ENCODE measurements at places on chromosomes 1 and 21. TPM values are rescaled to one million over a fixed set of nuclear protein-coding genes. Genes with fewer than 3 reads are reported as not detected.

DNA sequence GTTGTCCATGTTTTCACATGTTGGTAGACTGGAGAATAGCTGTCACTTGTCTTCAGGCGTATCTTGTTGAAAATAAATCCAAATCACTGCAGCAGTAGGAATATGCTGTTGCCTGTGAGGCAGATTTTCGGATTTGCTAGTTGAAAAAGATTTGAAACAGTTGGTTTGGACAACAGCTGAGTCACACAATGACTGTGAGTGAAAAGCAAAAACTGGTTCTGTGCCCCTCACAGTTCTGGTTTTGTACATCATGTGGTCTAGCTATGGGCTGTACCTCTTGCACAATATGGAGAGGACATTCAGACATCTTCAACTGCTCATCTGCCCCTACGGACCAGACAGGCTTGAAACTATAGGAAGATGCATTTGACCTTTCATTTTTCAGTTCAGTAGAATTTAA lies 1.8 kb downstream of the ARF1 start:
- no peak for DNase-seq

- DNase-seq, result no peak
Observed at GRCh38 chr1:112265931-112266330, 130.1 kb upstream of the CTTNBP2NL start.

GRCh38 chr1:168042362-168042761 lies 94.4 kb downstream of the GPR161 start:
- no peak for DNase-seq

DNA sequence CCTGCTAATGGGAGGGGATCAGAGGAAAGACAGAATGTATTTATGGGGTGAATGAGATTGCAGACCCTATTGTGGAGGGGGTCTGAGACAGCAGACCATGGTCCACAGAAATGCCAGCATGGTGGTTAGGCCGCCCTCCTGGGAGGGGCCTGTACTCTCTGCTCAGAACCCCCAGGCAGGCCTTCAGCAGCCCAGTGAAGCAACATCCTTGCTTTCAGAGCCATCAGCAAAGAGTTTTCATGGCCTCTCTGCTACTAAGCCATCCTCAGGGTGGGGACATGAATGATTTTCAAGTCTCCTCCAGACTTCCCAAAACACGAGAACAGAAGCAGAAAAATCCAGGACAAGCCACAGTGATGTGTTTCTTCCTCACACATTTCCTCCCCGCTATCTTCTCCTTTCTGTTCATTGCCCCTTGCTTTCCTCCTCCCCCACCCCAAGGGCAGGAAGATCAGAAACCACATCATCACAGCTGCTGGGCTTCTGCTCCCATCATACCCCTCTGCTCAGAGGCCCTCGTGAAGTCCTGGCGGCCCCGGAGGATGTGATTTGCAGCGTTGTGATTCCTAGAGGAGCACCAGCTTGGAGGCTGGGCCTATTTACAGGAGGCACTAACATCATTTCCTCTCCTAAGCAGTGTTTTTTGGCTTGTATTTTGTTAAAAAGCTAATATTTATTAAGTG lies 48.0 kb downstream of the ABCA4 start:
- DNase-seq, result no peak

DNA sequence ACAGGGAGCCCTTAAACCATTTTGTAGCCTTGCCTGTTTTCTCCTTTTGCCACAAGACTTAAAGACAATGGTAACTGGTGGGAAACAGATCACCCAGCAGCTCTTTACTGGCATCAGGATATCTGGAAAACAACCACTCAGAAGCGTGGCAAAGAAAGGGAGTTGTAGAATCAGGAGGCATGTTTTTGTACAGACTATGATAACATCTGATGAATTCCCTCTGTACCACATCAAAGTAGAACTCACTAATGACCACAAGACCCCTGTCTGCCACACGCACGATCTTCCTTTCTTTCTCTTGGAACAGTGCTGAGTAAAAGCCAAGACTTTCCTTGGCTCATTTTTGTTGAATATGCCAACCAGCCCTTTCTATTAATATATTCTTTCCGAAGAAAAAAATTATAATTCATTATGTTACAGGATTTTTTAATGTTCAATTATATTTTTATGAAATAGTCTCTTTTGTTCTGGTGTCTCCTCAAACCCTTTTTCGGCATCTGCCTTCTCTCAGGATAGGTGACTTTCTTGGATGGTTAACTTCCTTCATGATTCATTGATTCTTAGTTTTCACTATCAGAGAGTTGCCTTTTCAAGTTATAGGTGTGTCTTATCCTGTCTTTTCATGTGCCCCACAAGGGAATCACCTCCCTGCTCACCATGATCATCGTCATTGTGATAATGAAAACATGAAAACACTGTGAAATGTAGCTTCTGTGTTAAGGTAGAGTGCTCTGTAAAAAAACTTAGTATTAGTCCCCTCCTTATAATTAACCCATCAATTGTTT lies 7.9 kb upstream of the PHGDH start:
- no peak for DNase-seq

DNA sequence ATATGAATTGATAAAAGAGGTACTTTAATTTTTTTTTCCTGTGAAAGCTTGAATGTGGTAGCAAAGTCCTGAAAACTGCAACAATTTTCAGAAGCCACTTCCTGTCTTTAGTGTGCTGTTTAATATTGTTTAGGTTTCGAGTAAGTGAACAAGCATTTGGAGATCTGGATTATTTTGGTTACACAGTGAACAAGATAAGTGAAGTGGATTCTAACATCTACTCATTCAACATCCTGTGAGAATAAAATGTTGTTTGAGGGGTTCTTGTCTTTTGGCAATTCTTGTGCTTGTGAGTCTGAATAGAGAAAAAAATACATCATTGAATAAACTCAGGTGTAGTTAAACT lies 35.2 kb upstream of the PLA2G4A start:
- no peak for DNase-seq

- no peak for DNase-seq
Observed at GRCh38 chr1:205714190-205714905, 34.0 kb upstream of the SLC45A3 start.

- no peak for DNase-seq
Observed at GRCh38 chr1:201241736-201242135, 41.6 kb upstream of the PKP1 start.

- DNase-seq, result no peak
Observed at GRCh38 chr1:147565189-147565980, 24.1 kb downstream of the BCL9 start.

- no peak for DNase-seq
Observed at GRCh38 chr21:25373126-25374082, 233.9 kb downstream of the MRPL39 start.

- no peak for DNase-seq
Observed at GRCh38 chr1:17913326-17914115, 158.4 kb downstream of the ACTL8 start.

DNA sequence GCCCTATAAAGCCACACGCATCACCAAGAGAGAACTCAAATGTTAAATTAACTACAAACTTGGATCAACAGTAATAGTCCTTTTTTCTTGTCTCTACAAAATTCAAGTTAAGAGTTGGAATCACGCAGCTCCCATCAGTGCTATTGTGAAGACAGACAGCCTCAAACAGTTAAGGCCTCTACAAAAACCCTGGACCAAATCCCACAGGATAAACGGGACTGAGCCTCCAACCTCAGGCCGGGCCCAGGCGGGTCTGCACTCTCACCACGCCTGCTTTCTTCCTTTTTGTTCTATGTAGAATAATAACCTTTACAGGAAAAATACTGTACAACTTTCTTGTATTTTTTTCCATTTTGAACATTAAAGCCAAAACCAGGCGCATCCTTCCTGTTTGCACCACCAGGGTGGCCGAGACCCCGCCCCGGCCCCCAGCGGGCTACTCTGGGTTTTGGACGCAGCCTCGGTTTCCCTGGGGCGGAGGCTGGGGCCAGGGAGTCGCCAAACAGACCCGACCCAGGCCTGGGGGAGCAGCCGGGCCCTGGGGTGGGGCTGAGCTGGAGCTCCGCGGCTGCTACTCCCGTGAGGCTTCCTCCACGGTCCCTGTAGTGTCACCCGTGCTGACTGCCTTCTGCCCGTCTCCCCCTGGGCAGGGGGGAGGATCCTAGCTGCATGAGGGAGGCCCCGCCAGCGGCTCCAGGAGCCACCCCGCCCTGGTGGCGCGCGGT lies 158.4 kb downstream of the CASZ1 start:
- no peak for DNase-seq

DNA sequence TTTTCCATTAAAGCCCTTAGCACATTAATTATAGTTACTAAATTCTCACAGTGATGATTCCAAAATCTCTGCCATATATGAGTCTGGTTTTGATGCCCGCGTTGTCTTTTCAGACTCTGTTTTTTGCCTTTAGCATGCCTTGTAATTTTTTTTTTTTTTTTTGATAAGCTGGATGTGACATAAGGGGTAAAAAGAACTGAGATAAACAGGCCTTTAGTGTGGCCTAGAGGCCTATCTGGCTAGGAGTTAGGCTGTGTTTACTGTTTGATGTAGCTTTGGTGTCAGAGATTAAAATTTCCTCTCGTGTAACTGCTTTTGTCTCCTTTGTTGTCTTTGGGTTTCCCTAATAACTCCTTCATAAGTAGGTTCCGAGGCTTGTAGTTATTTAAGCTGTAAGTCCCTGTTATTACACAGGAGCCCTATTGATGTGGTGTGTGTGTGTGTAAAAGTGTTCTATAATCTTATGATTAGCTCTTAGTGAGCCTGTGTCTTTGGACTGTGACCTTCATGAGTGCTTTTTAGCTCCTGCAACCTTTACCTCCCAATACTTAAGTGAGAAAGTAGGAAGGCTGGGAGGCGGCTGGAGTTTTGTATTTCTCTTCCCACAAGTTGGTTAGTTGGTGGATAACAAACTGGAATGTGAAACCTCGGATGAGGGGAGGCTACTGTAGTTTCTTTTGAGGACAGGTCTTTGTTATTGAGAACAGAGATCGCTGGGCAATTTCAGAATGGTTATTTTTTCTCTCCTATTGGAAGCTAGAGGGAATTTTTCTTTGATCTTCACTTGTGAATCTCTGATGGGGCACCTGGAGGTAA lies 19.3 kb downstream of the HS2ST1 start:
- DNase-seq, result no peak

GRCh38 chr21:28781602-28782276 lies 210.9 kb downstream of the LTN1 start:
- peak; percentile 13 for DNase-seq

GRCh38 chr1:85605484-85606413 lies 25.2 kb downstream of the CCN1 start:
- no peak for DNase-seq

SFN gene
- 2.4 TPM for total RNA-seq

CFHR1 gene
- total RNA-seq, result not detected

CFHR3 gene
- not detected for total RNA-seq
